Lung (tissue), 17 donors: ENCODE measurements at places on chromosomes 11 and 22. TPM values are rescaled to one million over a fixed set of nuclear protein-coding genes. Genes with fewer than 3 reads are reported as not detected.

Gene KIAA1671
- 38.1 TPM for total RNA-seq

DNA sequence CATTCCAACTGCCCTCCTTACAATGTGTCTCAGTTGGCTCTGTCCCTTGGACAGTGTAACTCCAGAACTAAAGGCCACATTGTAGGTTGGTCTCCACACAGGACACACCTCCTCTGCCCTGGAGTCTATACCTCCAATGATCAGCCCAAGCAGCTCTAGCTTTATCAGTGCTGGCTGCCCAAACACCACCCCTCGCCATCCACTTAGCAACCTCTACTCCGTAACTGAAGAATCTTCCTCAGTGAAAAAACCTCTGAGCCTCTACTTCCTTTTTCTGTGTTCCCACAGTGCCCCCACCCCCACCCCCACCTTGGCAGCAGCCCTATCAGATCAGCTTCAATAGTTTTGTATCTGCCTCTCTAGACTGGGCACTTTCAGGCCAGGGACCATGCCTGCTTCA lies 33.4 kb downstream of the SERPINH1 start:
- no peak for DNase-seq

DNA sequence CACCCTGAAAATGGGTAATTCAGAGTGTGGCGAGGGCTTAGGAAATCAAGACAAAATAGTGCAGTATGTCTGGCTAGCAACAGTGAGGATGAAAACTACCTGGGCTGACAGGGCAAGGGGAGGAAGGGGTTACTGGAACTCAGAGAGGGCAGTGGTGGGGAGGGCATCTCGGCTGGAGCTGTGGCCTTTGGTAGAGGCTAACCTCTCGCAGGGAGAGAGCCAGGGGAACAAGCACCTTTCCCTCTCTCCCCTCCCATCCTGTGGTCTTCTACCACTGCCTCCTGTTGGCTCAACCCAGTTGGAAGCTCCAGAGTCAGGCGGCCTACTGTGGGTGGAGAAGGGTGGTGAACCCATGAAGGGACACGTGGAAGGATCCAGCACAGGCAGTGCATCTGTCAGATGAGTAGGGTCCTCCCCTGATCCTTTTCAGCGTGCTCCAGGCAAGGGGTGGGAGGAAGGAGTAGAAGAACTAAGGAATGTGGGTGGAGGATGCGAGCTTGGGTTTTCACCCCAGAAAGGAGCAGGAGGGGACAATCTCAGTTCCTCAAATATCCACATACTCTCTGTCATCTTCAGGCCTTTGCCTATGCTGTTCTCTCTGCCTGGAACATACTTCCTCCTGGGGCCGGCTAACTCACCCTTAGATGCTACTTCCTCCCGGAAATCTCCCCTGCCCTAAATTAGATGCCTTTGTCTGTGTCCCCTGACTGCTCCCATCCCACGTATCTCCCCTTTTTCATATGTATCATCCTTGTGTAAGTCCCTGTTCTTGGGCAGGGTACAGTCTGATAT lies 6.2 kb upstream of the KCNE3 start:
- DNase-seq: no peak

DNA sequence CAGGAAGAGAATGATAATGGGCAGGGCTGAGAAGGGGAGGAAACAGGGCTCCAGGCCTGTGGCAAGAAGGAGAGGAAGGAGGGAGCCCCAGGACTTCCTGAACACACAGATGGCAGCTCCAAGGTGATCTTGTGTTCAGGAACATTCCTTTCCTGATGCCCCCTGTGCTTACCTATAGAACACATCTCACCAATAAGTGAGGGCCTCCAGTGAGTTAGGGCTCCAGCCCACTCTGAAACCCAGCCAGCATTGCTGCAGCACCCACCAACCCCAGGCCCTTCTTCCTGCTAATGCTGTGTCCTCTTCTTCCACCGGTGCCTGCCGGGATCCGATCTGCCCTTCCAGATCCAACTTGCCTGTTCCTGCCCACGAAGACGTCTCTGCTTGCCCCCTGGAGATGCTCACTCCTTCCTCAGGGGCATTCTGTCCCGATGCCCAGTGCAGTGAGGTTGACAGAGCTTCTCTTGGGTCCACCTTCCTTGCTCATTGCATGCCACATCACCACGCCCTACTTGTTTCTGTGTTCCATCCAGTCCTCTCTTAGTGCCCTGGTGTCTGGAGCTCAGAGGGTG lies 17.4 kb downstream of the ANKK1 start:
- no peak for DNase-seq

Gene USP28
- total RNA-seq: 45.3 TPM

DNA sequence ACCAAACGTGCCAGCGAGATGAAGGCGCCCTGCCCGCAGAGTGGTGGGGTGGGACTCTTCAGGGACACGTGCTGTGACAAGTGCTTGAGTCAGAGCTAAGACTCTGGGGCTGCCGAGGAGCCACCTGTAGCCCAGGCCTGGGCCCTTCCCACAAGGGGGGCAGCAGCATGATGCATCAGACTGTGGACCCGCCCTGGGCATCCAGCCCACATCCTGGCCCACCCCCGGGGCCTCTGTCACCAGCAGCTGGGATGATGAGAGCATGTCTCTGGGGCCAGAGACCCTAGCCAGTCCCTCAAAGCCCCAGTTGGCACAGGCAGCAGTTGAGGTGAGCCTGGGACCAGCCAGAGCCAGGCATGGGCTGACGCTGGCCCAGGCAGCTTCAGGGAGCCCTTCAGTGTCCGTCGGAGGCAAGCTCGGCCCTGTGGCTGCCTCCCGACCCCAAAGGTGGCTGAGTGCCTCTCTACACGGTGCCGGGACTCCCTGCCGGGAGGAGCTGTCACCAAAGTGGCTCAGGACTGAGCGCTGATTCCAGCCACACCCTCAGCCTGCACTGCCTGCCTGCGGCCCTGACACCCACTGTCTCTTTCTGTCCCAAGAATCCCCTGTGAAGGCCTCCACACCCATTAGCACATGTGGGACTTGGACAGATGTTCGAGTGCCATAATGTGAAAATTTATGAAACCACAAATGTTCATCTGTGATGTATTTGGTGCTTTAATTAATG lies 41.3 kb downstream of the CDKN1C start:
- no peak for DNase-seq

Gene PATE4
- total RNA-seq: not detected

DNA sequence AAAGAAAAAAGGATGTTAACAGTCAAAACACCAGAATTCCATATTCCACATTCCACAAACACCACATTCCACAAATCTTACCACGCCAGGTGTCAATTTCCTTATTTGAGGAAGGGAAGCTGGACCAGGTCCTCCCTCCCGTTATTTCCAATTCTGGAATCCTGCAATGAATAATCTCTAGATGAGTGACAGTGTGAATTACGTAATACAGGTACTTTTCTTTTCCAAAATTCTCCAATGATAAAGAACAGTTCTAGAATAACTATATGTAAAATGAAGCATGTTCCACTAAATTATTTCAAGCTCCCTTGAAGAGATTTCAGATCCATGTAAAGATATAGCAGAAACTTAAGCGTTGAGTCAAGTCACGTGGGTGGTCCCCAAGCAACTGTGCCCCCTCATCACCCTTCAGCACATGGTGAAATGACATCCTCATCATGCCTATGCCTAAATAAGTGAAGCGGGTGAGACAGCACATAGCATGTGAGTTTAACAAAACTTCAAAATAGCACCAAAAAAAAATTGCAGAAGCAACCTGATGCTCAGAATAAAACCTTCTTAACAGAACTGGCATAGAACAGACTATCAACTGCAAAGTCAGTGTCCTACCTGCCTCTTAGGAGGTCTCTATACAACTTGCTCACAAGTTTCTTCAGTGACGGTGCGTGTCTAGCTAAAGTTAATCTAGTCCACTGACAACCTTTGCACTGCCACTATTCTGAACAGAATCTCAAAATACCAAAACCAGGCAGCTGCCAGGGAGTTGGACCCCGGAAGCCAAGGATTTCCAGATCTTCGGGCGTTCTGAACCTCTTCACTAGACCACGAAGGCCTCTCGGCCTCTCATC lies 876 bp downstream of the NFRKB start:
- no peak for DNase-seq

DNA sequence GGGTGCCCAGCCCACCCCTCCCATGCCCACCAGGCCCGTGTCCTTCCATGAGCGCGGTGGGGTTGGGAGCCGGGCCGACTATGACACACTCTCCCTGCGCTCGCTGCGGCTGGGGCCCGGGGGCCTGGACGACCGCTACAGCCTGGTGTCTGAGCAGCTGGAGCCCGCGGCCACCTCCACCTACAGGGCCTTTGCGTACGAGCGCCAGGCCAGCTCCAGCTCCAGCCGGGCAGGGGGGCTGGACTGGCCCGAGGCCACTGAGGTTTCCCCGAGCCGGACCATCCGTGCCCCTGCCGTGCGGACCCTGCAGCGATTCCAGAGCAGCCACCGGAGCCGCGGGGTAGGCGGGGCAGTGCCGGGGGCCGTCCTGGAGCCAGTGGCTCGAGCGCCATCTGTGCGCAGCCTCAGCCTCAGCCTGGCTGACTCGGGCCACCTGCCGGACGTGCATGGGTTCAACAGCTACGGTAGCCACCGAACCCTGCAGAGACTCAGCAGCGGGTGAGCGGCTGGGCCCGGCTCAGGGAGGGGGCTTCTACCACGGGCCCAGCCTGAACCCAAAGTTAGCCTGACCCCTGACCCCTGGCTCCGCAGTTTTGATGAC lies 3.0 kb downstream of the PKP3 start:
- peak; percentile 69 for DNase-seq

DNA sequence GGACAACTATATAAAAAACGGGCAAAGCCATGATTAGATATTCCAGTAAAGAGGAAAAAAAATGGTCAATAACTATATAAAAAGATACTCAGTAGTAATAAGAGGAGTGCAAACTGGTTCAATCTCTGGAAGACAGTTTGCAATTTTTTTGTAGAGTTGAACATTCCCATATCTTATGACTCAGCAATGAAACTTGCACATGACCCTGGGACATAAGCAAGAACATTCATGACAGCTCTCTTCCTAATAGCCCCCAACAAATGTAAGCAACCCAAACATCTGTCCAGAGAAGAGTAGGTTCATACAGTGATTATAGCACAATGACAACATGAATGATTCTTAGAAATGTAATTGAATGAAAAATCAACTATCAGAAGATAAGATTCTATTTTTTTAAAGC lies 21.8 kb upstream of the CSF2RB start:
- DNase-seq: no peak

DNA sequence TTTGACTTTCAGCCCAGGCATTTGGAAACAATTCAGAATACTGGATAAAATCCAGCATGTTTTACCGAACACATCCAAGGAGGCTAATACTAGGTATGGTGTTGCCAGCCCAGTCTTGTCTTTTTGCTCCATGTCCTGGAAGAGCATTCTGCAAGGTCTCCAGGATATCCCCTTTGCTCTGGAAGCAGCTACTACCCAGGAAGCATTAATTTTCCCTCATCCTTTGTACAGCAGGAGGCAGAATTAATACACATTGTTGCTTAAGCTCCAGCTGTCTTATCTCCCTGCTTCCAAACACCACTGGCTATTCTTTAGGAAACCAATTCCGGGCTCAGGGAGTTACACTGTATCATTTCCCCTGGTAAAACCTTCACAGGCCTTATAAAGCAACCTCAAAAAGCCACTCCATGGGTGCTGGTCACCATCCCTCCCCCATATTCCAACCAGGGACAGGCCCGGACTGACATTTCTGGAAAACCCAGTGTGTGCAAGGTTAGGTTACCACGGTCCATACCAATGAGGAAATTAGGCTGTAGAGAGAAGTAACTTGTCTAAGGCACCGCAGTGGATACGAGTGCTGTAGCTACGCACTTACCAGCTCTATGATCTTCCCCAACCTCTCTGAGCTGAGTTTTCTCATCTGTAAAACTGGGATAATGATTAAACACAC lies 1.5 kb upstream of the UBASH3B start:
- DNase-seq: peak; percentile 71

DNA sequence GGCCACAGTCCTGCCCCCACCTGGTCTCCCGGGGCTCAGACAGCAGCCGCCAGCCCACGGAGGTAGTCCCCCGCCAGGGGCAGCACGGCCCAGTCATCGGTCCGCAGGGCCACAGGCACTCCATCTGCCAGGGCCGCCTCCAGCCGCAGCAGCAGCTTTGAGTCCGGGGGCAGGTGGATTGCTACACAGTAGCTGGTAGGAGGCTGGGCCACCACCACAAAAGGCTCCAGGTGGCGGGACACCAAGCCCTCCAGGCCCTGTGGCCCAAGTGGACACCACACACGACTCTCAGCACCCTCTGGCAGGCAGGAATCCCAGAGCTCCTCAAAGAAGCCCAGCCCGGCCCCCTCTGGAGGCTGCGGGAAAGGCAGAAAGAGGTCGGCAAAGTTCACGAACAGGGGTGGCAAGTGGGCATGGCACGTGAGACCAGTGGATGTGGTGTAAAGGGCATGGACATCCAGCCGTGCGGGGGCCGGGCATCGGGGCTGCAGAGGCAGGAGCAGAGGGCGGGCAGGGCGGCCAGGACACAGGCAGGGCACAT lies 2.9 kb downstream of the AP5B1 start:
- no peak for DNase-seq

DNA sequence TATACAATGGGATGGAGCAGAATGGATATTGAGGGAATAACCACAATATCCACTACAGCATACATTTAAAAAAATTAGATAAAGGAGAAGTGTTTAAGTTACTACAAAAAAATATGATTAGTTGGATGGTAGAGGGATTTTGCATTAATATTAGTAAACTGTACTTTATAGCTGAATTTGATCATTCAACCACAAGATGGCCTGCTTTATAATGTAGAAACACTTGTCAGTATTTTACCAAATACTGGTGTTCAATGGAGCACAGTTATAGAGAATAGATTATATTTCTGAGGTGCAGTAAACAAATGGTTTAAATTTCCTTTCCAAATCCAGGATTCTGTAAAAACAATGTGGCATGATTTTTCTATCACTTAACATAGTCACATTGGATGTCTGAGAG lies 818.8 kb upstream of the CHORDC1 start:
- peak; percentile 17 for DNase-seq

GRCh38 chr22:19759427-19760057 lies 1.0 kb upstream of the TBX1 start:
- no peak for DNase-seq

Gene LMO2
- total RNA-seq: 35.1 TPM

Gene C22orf31
- not detected for total RNA-seq

- no peak for DNase-seq
These were observed 141.6 kb downstream of the EFCAB6 start for GRCh38 chr22:43670513-43670912.

- DNase-seq: peak; percentile 95
These were observed 68.5 kb downstream of the ARFGAP2 start for GRCh38 chr11:47108214-47108613.

Gene OR6T1
- total RNA-seq: not detected

GRCh38 chr22:40027191-40028097 lies 32.7 kb downstream of the FAM83F start:
- DNase-seq: no peak

DNA sequence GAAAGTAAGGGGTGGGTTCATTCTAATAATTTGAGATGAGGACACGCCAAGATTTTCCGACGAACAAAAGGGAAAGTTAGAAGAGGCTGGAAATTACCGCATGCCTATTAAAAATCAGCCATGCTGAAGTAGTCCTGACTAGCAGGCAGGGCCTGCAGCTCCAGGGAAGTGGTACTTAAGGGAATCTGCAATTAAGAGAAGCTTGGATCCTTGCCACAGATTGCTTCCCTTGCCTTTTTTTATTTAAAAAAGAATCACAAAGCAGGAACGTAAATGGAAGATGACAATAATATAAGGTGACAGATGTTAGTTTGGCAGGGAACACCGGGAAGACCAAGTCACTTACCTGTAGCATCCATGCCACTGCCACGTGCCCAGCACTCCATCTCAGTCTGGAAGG lies 359.3 kb downstream of the CADM1 start:
- DNase-seq: no peak
